ENCODE measurements at places on chromosomes 16 and 17.

- ATAC-seq = peak; percentile 89
Measured at GRCh38 chr17:32111141-32111771, 31.0 kb upstream of the RHOT1 start.

DNA sequence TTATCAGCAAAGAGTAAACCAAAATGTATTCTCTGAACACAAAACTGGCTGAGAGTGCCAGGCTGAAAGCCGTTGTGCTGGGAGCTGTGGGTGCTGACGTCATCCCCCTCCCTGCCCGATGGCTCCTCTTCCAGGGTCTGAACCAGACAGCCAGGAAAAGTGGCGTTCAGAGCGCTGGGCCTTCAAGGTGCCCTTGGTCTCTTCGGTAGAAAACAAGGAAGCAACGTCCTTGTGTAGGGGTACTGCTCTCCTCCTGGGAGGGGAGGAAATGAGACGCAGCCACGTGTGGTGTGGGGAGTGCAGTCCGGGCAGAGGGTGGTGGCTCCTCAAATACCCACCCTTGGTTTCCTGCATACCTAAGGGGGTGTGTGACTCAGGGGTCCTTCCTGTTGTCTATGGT lies 394.7 kb downstream of the SEC14L1 start:
- no peak for ATAC-seq

- no peak for ATAC-seq
Measured at GRCh38 chr16:560701-561412, 663 bp downstream of the PRR35 start.

DNA sequence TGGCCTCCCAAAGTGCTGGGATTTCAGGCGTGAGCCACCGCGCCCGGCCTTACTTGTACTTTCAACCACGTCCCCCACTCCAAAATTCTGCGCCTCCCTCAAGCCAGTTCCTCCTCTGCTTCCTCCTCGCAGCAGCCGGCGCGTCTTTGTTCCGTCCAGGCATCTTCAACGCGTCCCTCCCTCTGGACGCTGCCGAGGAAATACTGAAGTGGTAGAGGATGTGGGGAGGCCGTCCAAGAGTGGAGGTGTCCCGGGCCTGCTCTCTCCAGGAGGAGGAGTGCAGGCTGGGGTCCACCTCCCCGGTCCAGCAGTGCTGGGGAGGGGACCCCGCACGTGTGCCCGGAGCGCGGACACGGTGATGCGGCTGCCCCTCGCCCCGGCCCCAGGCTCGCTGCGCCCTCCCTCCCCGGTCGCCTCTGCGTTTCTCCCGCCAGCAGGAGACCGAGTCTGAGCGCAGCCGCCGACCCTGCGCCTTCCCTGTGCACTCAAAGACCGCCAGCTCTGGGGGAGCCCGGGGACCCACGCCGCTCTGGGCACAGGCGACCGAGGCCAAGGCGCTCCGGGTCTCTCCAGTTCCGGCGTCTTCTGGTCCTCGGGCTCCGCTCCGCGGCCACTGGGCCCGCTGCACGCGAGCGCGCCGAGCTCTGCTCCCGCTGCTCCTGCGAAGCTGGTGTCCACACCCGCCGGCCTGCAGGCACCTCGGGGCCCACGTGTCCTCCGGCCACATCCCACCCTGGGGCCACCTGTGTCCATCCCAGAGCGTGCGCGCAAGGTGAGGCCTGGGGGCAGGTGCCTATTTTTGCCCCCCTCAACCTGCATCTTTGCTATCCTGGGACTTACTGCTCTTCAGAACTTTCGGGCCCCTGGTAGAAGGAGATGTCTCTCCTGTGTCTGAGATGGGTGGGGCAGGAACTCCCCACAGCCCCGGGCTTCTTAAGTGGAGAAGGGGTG lies 31.7 kb downstream of the OSBPL7 start:
- ATAC-seq = peak; percentile 99

GRCh38 chr16:30920891-30921290 lies 2.5 kb upstream of the FBXL19 start:
- no peak for ATAC-seq

DNA sequence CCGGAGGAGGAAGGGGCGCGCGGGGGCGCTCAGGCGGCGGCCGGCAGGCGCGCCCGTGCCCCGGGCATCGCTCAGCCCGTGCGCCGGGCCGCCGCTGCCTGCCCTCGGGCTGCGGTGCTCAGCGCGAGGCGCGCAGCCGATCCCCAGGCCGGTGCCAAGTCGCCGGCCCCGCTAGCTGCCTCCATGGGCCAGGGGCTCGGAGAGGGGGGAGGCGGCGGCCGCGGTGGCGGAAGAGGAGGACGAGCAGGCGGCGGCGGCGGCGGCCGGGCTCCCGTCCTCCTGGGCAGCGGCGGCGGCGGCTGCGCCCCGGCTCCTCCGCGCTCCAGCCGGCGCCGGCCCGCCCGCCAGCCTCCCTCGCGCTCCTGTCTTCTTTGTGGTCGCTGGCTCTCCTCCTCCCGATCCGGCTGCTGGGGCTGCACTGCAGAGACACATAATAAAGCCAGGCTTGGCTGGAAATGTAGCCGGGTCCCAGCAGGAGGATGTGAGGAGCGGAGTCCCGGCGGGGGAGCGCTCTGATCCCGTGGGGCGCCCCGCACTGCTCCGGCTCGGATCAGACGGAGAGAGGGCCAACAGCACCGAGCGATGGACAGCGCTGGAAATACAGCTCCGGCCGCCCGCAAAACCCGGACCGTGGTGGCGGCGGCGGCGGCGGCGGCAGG lies 889 bp upstream of the ZNF423 start:
- peak; percentile 82 for ATAC-seq

GRCh38 chr16:66127459-66128370 lies 238.8 kb upstream of the CDH5 start:
- ATAC-seq = peak; percentile 35

DNA sequence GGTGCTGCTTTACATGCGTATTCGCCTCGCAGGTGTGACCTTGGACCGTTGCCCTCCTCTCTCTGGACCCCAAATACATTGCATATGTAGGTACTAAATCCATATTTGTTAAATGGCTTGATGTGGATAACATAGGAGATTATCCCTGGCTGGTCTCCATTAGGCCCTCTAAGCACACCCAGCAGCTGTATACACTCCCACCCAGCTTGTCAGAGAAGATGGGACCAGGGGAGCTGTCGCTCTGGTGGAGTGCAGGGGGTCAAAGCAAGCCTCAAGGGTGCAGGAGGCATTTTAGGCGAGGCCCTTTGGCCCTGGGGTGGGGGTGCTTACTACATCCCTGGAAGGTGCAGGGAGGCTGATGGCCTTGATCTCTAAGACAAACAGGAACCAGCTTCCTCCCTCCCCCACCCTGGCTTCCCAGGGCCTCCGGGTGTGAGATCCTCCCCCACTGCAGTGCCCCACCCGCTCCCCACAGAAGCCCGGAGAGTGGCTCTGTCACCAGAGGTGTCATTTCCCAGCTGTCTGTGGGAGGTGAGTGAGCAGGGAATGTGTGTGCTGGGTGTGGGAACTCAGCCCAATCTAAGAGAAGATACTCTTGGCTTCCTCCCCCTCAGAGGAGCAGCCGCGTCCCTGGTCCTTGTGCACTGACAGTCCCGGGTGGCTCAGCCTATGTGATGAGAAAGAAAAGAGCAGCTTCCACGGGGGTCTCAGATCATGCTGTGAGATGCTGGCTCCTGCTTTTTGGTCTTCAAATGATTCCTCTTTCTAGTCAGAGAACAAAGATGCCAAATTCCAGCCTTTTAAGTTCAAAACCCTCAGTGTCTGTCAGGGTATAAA lies 1.4 kb upstream of the VAMP2 start:
- ATAC-seq = peak; percentile 14

DNA sequence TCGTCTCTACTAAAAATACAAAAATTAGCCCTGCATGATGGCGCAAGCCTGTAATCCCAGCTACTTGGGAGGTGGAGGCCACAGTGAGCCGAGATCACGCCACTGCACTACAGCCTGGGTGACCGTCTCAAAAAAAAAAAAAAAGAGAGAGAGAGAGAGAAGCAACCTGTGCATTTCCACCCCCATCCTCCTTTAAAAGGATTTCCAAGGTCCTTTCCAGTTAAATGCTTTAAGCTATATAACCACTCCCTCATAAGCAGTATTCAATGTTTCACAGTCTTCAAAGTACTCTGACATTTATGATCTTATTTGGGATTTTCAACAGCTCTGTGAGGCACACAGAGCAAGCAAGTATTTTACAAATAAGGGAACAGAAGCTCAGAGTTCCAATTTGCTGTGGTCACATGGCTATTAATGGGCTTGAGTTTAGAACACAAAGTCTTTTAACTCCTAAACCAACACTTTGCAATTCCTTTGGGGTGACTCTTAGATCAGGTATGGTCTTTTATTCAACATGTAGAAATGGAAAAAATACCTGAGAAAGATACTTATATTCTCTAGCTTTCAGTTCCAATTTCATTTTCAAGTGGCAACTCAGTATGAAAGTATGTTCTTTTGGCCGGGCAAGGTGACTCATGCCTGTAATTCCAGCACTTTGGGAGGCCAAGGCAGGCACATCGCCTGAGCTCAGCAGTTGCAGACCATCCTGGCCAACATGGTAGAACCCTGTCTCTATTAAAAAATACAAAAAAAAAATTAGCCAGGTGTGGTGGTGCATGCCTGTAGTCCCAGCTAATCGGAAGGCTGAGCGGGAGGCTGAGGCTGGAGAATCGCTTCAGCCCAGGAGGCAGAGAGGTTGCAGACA lies 31.3 kb downstream of the SPOP start:
- peak; percentile 96 for ATAC-seq

DNA sequence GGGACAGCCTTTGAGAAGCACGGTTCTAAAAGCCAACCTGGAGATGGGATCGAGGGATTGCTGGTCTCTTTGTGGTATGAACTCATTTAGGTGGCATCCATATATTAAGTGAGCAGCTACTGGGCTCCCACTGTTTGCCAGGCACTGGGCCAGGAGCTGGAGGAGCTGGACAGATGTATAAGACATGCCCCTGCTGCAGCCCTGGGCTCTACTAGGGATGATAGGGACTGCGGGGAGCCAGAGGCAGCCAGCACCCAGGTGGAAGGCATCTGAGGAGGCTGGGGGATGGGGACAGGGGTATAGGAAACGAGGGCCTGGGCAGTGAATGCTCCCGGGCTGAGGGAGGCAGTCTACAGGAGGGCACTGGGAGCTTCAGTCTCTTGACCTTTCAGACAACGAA lies 53.0 kb upstream of the MEAK7 start:
- no peak for ATAC-seq

- ATAC-seq = no peak
Measured at GRCh38 chr17:28053725-28054124, 11.2 kb downstream of the NLK start.

- no peak for ATAC-seq
Measured at GRCh38 chr17:79840989-79841286, 1.7 kb upstream of the CBX4 start.

All from SK-N-SH treated with all-trans-retinoic acid at 6 μM for 48 hours (cell line).